Stimulated activated naive CD8-positive, alpha-beta T cell treated with anti-CD3 and anti-CD28 coated beads, Interleukin-15, Interleukin-2, amounts not matched to agents 100 U/mL and 50 U/mL, for 24 hours (primary cell): ENCODE measurements at places on chromosomes 7 and 10.
A peak's percentile ranks its signal among the peaks of the same experiment; 100 is the strongest.

GRCh38 chr7:32501522-32501921 lies 6.2 kb downstream of the AVL9 start:
- no peak for DNase-seq

DNA sequence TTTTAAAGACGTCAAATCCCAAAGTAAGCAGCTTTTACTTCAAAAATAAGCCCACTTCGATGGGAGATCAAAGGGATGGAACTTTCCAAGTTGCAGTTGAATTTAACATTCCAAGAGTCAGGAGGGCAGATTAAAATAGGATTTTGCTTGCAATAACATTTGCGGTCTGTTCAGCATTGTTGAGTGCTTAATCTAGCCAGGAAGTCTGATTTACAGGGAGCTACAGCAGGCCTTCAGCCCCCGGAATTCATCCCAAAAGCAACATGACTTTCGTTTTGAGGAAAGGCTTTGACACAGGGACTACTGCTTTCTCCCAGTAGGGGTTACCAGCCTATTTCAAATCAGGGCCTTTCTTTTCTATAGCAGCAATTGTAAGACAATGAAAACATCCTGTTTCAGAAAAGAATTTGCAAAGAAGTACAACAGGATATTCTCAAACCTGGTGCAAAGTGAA lies 279.6 kb upstream of the PITRM1 start:
- no peak for DNase-seq

GRCh38 chr7:129530795-129531391 lies 28.6 kb downstream of the SMKR1 start:
- DNase-seq = peak; percentile 37

- peak; percentile 68 for DNase-seq
These were observed 95.4 kb downstream of the ELMO1 start for GRCh38 chr7:37352974-37353948.

DNA sequence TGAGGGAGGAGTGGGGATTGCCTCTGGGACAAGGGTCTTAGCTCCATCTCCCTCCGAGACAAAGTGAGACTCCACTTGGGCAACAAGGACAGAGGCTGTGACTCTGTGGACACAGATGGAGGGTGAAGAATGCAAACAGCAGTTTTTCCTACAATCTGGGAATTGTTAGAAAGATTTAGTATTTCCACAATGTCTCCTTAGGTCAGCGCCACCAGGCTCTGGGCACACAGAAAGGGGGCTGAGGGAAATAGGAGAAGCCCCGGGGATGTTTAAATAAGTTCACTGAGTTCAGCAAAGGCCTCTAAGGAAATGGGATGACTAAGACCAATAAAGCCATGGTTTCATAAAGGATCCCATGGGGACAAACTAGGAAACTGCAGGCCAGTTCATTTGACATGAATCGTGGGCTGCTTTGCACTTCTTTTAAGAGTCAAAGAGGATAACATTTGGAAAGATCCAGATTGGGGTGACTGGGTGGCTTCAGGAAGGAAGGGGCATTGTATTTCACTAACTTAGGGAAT lies 219.8 kb upstream of the GLI3 start:
- no peak for DNase-seq

DNA sequence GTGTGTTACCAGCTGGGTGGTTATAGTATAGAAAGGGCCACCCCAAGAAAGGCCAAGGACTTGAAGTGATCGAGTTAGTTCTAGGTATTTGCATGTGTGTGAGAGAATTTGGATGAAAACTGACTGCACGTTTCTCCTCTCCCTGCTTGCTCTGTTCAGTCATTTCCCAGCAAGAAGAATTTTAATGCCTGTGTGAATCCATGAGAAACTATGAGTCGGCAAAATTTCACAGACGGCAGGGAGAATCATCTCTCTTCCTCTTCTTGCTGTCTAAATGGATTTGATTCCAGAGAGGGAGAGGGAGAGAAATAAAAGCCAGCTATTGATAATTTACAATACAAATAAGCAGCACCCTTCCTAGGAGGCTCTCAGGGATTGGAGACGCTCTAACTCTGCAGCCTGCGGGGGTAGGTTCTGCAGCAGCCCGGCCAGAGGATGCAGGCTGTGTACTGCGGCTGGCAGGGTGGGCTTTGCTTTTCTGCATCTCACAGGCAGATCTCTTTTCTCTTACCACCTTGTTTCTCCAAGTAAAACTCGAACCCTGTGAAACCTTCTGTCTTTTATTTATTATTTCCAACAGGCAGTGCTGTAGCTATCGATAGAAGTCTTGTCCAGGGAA lies 183.6 kb downstream of the TCF7L2 start:
- DNase-seq = no peak

- DNase-seq = no peak
These were observed 124.3 kb downstream of the ADCY1 start for GRCh38 chr7:45698303-45699014.

GRCh38 chr10:79081353-79082034 lies 12.7 kb downstream of the ZMIZ1 start:
- no peak for DNase-seq

- DNase-seq = no peak
These were observed 261.9 kb downstream of the ARL4A start for GRCh38 chr7:12949060-12949931.

GRCh38 chr7:81408728-81409127 lies 361.1 kb downstream of the HGF start:
- no peak for DNase-seq

DNA sequence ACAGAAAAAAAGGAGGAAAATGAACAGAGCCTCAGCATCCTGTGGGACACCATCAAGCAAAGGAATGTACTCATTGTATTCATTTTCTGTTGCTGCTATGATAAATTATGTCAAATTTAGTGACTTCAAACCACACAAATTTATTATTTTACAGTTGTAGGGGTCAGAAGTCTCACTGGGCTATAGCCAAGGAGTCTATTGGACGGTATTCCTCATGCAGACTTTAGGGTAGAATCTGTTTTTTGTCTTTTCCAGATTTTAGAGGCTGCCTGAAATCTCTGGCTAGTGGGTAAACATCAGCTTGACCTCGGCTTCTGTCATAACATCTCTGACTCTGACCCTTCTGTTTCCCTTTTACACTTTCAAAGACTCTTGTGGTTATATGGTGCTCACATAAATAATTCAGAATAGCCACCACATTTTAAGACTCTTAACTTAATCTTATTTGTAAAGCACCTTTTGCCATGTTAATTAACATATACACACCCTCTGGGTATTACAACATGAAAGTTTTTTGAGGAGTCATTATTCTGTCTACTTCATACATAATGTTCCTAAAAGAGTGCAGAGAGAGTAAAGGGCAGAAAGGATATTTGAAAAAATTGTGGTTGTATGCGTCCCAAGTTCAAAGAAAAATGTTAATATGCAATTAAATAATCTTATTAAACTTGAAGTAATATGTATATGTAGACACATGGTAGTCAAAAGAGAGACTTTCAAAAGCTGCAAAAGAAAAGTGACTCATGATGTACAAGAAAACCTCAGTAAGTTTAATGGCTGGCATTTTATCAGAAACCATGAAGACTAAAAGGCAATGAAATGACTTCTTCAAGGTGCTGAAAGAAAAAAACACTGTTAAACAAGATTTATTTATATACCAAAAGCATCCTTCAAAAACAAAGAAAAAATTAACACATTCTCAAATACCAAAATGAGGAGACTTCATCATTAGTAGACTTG lies 70.8 kb upstream of the MEOX2 start:
- DNase-seq = no peak

GRCh38 chr7:130129011-130129411 lies 58.7 kb downstream of the KLHDC10 start:
- no peak for DNase-seq
